ENCODE measurements at places on chromosomes 1 and 21.
A peak's percentile ranks its signal among the peaks of the same experiment; 100 is the strongest.

DNA sequence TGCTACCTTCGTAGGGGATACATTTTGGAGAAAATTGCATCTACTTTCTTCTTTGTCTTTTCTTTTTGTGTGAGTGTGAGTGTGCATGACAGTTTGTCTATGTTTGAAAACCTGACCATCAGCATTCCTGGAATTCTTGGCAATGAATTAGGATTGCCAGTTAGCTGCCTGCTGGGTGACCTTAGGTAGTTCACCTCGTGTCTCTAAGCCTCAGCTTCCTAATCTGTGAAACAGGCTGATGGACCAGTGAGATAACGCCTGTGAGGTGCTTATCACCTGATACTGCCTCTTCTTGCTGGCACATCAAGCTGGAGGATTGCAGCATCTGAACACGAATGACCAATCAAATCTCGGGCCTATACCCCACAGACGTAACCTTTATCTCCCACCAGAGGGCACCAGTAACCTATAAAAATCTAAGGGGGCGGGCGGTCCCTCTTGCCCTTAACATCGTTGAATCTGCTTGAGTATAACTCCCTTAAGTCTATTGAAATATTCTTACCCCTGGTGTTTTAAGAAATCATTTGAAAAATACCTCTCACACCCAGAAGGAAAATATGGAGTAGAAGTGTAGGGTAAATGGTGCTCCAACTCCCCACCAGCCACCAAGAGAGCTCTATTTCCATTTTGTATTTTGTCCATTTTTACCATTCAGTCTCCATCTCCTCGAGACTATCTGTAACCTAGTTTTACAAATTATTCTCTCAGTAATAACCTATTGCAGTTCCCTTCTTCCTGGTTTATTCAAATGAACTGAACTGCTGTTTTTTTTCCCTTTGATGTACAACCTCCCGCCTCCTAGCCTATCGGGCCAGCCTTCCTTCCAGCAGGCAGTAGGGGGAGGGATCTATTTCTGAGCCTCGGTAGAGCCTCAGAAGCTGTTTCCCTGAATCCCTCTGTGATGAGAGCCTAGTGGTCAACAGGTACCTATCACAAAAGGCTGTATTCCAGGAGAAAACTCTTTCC, 49.7 kb downstream of the MDM4 start:
- no peak for DNase-seq

GRCh38 chr1:185017338-185017737, 28.0 kb upstream of the RNF2 start:
- no peak for DNase-seq

DNA sequence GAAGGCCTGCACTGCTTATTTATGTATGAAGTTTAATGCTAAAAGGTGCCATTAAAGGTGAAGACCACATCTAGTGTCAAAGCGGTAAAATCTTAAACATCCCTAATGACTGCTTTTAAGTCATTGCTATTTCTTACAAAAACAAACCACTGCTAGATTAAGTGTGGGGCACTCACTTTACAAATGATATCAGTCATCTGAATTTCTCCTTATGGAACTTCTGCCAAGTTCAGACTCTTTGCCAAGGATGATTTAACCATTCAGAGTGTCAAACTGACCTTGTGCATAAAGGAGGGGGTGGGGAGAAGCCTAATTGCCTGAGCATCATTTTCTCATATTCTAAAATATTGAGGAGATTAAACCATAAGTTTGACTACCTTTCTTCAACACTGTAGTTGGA, 271.5 kb downstream of the TGFB2 start:
- no peak for DNase-seq

- no peak for DNase-seq
These were observed 138.7 kb downstream of the DISP1 start for GRCh38 chr1:222953585-222953984.

- no peak for DNase-seq
These were observed 7.1 kb downstream of the KIF17 start for GRCh38 chr1:20710469-20711284.

DNA sequence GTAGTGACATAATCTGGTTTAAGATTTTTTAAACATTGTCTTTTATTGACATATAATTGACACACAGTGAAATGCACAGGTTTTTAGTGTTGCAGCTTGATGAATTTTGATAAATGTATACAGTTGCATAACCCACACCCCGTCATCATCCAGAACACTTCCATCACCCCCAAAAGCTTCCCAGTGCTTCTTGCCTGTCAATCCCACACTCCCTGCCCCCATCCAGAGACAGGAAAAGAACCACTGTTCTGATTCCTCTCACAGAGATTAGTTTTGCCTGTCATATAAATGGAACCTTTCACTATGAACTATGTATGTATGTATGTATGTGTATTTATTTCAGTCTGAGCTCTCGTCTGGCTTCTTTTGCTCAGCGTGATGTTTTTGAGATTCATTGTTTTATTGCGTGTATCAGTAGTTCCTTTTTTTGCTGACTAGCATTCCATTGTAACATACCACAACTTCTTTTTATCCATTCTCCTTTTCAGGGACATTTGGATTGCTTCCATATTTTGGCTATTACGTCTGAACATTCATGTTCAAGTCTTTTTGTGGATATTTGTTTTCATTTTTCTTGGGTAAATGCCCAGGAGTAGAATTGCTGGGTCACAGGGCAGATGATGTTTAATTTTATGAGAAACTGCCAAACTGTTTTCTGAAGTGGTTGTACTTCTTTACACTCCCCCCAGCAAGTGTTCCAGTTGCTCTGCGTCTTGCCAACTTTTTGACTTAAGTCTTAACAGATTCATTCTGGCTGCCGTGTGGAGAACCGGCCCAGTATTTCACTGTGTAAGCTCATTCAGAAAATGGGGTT, 8.7 kb downstream of the UBIAD1 start:
- DNase-seq = peak; percentile 62
